Stimulated activated effector memory CD8-positive, alpha-beta T cell treated with anti-CD3 and anti-CD28 coated beads, Interleukin-12 subunit alpha, Interleukin-12 subunit beta, amount 100 ng/mL, for 72 hours (primary cell): ENCODE measurements at places on chromosomes 1 and 21.

GRCh38 chr1:6338695-6339094, 54.9 kb downstream of the ACOT7 start:
- DNase-seq: no peak

DNA sequence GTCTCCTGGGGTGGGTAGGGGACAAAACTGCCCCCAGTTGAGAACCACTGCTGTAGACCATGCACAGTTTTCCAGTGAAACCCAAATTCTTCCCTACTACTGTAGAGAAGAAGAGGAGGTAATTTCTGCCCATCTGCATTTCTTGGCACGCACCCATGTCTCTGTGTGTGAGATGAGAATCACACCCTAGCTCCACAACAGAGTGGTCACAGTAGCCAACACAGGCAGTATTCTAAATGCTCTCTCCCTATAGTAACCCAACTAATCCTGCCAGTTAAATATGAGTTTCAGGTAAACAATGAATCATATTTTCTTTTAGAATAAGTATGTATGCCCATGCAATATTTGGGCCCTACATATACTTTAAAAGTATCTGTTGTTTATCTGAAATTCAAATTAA, 1.2 kb upstream of the CAPN2 start:
- no peak for DNase-seq

GRCh38 chr1:175353066-175353465, 160.5 kb upstream of the KIAA0040 start:
- DNase-seq: no peak

DNA sequence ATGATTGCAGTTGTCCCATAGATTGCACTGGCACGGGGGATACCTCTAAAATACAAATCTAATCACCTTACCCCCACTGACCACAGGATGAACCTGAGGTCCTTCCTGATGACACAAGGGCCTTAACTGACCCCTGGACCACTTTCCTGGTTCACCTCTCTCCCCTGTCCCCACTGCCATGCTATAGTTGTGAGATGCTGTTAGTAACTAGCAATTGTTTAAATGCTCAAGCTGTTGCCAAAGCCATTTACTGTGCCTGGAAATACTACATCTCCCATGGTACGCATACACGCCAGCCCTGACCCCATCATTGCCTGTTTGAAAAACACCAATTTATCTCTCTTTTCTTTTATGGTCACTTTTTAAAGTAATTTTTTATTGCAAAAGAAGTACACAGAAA, 29.1 kb upstream of the RGS8 start:
- no peak for DNase-seq

GRCh38 chr1:78289603-78290002, 201.2 kb upstream of the PTGFR start:
- no peak for DNase-seq

DNA sequence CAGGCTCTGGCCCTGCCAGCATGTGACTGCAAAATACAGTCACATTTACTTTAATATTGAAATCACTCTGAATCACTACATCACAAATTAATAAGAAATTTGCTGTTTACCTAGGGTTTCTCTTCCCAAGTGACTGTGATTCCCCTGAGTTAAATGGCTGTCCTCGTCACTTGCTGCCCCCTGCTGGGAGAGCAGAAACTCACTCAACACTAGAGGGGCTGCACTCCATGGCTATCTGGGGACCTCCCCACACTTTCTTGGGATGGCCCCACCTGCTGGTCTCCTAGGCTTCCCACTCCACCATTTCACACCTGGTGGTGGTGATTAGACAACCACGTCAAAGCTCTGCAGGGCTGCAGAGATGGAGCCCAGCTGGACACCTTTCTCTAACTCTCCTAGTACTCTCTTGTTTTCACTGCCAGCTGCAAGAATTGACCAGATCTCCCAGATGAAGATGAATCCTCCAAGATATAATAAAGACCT, 63.4 kb downstream of the CD2 start:
- peak; percentile 87 for DNase-seq
